Neural cell (in vitro differentiated cells): ENCODE measurements at places on chromosomes 1 and 21. TPM values are rescaled to one million over a fixed set of nuclear protein-coding genes. Genes with fewer than 3 reads are reported as not detected.

OMA1 gene
- polyA plus RNA-seq = 2.6 and 11.0 TPM in 2 replicates

ZMYND12 gene
- polyA plus RNA-seq = 0.21 and 0.52 TPM in 2 replicates

RYR2 gene
- polyA plus RNA-seq = 3.8 and 5.1 TPM in 2 replicates

MTARC1 gene
- 2.9 and 4.2 TPM in 2 replicates for polyA plus RNA-seq

WDR4 gene
- 5.5 and 9.2 TPM in 2 replicates for polyA plus RNA-seq

VTCN1 gene
- polyA plus RNA-seq = 2.1 and 2.6 TPM in 2 replicates

CELA3A gene
- not detected in 2 replicates for polyA plus RNA-seq

CFAP141 gene
- not detected in 2 replicates for polyA plus RNA-seq

LCE1B gene
- polyA plus RNA-seq = not detected in 2 replicates

SLC6A9 gene
- polyA plus RNA-seq = 1.3 and 1.6 TPM in 2 replicates

AGPAT3 gene
- polyA plus RNA-seq = 8.4 and 9.3 TPM in 2 replicates

FGR gene
- not detected in 2 replicates for polyA plus RNA-seq

RUNX3 gene
- polyA plus RNA-seq = not detected in 2 replicates

ADGRL4 gene
- polyA plus RNA-seq = 0.12 and 0.76 TPM in 2 replicates

B3GALT2 gene
- polyA plus RNA-seq = 12.3 and 12.4 TPM in 2 replicates

PYHIN1 gene
- polyA plus RNA-seq = not detected in 2 replicates

HFM1 gene
- polyA plus RNA-seq = 28.9 and 30.5 TPM in 2 replicates

BATF3 gene
- 0.82 and 3.0 TPM in 2 replicates for polyA plus RNA-seq

TTC39A gene
- 1.1 and 1.2 TPM in 2 replicates for polyA plus RNA-seq

TEX50 gene
- polyA plus RNA-seq = not detected in 2 replicates

SARS1 gene
- polyA plus RNA-seq = 274 and 281 TPM in 2 replicates

C1QB gene
- polyA plus RNA-seq = not detected in 2 replicates

MTARC2 gene
- 2.1 TPM in 1 of 2 replicates, not detected in the other for polyA plus RNA-seq

INPP5B gene
- 13.4 and 13.8 TPM in 2 replicates for polyA plus RNA-seq

RAB25 gene
- polyA plus RNA-seq = 1.3 TPM in 1 of 2 replicates, not detected in the other

LINGO4 gene
- polyA plus RNA-seq = not detected in 2 replicates

CA14 gene
- 1.1 and 1.5 TPM in 2 replicates for polyA plus RNA-seq

SPRR3 gene
- not detected in 2 replicates for polyA plus RNA-seq

KCNT2 gene
- polyA plus RNA-seq = 19.5 and 21.4 TPM in 2 replicates

CDA gene
- polyA plus RNA-seq = not detected in 2 replicates

CDCP2 gene
- polyA plus RNA-seq = not detected in 2 replicates

LIN28A gene
- 0.94 and 1.0 TPM in 2 replicates for polyA plus RNA-seq

FASLG gene
- polyA plus RNA-seq = not detected in 2 replicates

KRTAP21-2 gene
- not detected in 2 replicates for polyA plus RNA-seq

ABCG1 gene
- polyA plus RNA-seq = 14.2 and 17.1 TPM in 2 replicates

CD1E gene
- not detected in 2 replicates for polyA plus RNA-seq

PLPPR4 gene
- 36.8 and 40.2 TPM in 2 replicates for polyA plus RNA-seq

NCF2 gene
- polyA plus RNA-seq = not detected in 2 replicates

CORT gene
- 0.46 and 0.81 TPM in 2 replicates for polyA plus RNA-seq

CD1B gene
- polyA plus RNA-seq = not detected in 2 replicates

TNFRSF14 gene
- polyA plus RNA-seq = 1.1 TPM in 2 replicates

CXADR gene
- 174 and 175 TPM in 2 replicates for polyA plus RNA-seq

LEFTY2 gene
- polyA plus RNA-seq = not detected in 2 replicates

OR2L8 gene
- not detected in 2 replicates for polyA plus RNA-seq

AGL gene
- polyA plus RNA-seq = 16.5 and 17.7 TPM in 2 replicates

KIF1B gene
- 76.4 and 83.1 TPM in 2 replicates for polyA plus RNA-seq

ETNK2 gene
- 26.3 and 26.7 TPM in 2 replicates for polyA plus RNA-seq

CTSS gene
- polyA plus RNA-seq = 0.30 and 3.2 TPM in 2 replicates

HMCN1 gene
- 0.02 and 0.66 TPM in 2 replicates for polyA plus RNA-seq

UTS2 gene
- polyA plus RNA-seq = 1.5 and 2.4 TPM in 2 replicates

C1orf94 gene
- 0.72 TPM in 1 of 2 replicates, not detected in the other for polyA plus RNA-seq
